ENCODE measurements at places on chromosomes 16 and 17.

DNA sequence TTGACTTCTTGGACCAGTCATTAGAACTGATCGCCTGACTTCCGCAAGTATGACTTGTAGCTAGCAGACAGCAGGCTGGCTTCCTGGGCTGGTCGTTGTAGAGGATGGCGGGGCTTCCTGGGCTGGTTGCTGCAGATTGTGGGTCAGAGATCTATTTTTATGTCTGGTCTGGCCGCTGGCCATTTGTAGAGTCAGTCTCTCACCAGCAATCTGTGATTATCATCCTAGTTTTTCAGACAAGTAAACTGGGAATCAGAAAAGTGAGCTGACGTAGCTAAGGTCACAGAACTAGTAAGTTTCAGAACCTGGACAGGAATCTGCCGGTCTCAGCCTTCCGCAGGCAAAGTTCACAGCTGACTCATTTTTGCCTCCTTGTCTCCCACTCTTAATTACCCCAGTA, 19.1 kb downstream of the GPR142 start:
- DNase-seq = no peak

- no peak for DNase-seq
Measured at GRCh38 chr16:88340755-88341150, 42.0 kb upstream of the ZNF469 start.

GRCh38 chr16:17080105-17080504, 390.7 kb downstream of the XYLT1 start:
- no peak for DNase-seq

DNA sequence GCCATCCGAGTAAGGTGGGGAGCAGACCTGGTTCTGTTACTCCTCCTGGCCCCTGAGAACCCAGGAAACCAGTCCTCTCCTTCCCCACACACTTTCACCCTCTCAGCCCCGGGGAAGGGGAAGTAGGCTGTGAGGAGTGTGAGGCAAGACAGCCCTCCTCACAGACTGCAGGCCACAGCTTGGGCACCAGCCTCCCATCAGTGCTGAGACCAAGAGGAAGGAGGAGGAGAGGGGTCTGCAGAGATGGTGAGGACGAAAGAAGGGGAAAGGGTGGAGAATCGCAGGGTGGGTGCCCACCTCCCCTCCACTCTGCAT, 7.0 kb downstream of the G6PC3 start:
- DNase-seq = no peak

DNA sequence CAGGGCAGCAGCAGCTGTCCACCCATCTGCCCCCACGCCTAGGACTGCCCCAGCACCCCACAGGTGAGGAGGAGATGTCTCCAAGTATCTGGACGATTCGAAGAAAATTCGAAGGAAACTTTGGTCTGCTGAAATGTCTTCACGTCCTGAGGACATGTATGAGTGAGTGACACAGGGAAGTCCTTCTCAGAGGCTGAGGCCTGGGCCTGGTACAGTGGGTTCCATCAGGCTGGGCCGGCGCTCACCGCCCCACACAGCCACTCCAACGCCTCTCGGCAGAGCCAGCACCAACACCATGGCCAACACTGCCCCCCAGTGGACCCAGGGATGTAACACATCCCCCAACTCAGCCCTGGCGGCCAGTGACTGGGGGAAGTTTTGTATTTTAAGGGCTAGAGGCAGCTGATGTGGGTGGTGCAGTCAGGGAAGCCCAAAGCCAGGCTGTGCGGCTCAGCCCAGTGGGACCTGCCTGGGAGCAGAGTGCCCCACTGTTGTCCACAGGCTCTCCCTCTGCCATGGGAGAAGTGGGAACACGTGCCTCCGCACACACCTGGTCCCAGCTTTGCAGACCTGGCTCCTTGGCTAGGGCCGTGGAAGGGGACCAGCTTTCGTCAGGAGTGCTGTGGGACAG, 55.8 kb upstream of the FASN start:
- peak; percentile 90 for DNase-seq

DNA sequence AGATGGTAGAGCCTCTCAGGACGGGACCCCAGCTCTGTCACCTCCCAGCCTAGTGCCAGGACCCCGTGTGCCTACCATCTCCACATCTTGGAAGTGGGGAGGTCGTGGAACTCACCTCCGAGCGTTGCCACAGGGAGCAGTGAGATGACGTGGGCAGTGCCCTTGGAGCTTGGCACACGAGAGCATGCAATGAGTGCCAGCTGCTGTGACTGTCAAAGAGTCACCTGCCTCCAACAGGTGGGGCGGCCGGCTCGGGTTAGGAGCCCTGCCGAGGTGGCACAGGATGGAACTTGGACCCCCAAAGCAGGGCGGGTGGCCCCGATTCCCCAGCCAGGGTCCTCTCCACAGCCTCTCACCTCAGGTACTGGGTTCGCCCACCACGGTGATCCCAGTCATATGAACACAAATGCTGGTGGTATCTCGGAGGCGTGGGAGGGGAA, 5.5 kb downstream of the VPS4A start:
- no peak for DNase-seq

GRCh38 chr17:73984941-73985340, 218.5 kb upstream of the RPL38 start:
- DNase-seq = no peak

DNA sequence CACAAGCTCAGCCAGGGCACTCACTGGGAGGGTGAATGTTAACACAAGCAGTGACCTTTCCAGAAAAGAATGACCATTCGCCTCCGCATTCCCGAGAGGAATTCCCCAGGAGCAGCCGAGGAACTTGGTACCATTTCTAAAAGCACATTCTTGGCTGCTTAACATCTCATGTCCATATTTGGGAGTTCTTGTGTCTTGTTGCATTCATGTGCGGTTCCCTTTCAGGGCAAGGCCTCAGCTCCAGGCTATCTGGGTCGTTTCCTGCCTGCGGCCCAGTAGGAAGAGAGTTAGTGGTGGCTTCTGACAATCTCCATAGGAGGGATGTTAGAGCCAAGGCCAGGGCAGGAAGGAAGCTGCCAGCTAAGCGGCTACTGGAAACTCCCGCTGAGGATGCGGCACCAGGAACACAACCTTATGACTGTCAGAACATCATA, 27.8 kb upstream of the MEAK7 start:
- peak; percentile 95 for DNase-seq

- DNase-seq = peak; percentile 38
Measured at GRCh38 chr17:8121681-8122421, 2.1 kb downstream of the HES7 start.

GRCh38 chr17:74135391-74136167, 67.9 kb upstream of the RPL38 start:
- DNase-seq = no peak

- DNase-seq = no peak
Measured at GRCh38 chr17:81538651-81539570, 10.7 kb downstream of the FSCN2 start.

GRCh38 chr16:69479775-69480174, 55.4 kb downstream of the CYB5B start:
- no peak for DNase-seq

DNA sequence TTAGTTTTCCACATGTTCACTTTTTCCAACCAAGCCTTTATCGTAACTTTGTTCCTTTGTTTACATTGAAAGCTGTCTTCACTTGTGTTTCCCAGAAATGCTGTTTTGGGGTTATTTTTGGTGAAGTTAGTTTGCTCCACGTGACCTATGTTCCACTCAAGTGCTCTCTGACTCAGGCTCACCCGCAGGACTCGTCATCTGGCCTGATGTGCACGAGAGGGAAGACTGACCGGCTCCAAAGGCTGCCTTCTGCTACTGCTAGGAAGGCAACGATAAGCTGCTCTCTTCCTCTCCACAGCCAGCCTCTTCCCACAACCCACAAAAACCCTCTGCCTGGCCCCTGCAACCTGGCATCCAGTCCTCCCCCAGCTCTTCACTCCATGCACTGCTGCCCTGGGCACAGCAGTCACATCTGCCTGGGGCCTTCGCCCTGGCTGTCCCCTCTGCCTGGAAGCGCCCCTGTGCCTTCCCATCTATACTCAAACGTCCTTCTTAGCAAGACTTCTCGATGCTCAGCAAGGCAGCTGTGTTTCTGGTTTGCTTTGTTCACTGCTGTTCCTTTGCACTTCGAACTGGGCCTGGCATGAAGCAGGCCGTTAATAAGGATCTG, 28.0 kb downstream of the ZCCHC14 start:
- peak; percentile 90 for DNase-seq

DNA sequence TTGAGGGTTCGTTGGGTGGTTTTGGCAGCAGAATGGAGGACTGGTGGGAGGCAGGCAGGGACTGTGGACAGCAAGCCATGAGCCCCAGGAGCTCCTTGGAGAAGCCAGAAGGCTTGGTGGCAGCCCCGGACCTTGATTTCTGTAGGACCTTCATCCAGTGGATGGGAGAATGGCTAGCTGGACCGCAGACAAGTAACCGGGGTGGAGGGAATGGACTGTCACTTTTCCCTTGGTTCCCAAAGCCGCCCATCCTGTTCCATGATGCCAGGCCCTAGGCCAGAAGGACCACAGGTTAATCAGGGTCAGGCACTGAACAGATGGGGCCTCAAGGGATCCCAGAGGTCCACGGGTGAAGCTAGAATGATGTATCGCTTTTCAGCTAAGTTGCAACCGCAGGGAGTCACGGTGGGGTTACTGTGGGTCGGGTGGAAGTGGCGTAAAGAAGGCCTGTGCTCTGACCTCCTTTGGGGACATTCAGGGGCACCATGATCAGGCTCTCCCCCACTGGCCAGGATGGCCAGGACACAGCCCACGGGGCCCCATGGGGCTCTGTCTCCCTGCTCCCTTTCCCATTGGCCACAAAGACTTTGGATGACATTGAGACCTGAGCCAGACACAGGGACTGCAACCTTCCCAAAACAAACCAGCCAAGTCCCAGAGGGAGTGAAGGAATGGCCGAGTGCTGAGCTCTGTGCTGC, 66.9 kb upstream of the MRTFB start:
- no peak for DNase-seq

- no peak for DNase-seq
Measured at GRCh38 chr16:59342669-59343068, 608.6 kb upstream of the GOT2 start.

DNA sequence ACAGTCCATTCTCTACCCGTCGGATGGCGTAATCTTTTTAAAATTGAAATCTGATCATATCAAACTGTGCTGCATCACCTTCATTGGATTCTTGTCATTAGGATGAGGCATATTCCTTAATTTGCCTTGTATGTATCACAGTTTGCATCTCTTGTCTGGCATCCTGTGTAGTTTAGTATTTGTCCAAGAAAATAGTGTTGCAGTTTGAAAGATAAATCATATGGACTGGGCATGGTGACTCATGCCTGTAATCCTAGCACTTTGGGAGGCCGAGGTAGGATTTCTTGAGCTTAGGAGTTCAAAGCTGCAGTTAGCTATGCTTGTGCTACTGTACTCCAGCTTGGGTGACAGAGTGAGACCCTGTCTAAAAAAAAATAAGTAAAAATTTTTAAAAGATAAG, 5.8 kb upstream of the RSL1D1 start:
- no peak for DNase-seq

DNA sequence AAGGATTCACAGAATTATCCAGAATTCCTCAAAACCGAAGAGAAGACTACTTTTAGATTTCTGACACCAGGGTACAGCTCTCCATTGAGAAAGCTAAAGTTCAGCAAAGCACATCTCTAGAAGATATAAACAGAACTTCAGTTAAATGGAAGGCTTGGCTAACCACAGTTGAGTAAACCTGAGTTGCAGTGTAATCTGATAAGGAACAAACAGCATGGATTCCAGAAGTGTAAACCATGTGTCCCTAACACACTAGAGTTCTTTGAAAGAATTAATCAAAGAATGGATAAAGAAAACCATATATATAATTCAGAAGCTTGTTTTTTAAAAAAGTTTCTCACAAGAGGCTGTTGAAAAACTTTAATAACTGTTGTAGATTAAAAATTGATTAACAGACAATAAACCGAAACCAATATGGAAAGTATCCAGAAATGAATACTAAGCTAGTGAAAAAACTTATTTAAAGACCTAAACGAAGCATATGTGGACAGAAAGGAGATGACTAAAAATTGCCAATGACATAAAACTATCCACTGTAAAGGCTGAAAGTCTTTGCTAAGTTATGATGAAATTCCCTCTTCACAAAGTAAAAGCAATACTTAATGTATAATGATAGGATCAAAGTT, 4.3 kb downstream of the RNF43 start:
- no peak for DNase-seq

DNA sequence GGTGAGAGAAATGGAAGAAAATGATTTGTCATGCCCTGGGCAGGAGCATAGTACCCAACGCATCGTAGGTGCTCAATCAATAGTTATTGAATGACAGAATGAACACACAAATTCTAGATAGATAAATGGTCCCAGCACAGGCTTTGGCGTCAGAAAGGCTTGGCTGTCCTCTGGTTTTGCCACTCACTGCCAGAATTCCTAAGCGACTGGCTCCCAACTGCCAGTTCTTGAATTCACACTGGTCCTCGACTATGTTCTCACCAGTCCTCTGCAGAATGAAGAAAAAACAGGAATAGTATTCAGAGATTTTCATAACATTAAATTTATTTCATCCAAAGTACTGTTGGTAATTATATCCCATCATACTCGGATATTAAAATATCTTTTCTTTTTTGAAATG, 163.1 kb upstream of the NOL11 start:
- DNase-seq = no peak

Data from AG08395 (cell line).